ENCODE measurements at places on chromosomes 3 and 15. TPM values are rescaled to one million over a fixed set of nuclear protein-coding genes. Genes with fewer than 3 reads are reported as not detected.

CHDH gene
- 0.71 TPM for total RNA-seq

CPNE4 gene
- total RNA-seq = not detected

SLC12A6 gene
- total RNA-seq = 20.6 TPM

RRP9 gene
- total RNA-seq = 82.7 TPM

SMCO1 gene
- not detected for total RNA-seq

SKOR1 gene
- 0.15 TPM for total RNA-seq

SEC62 gene
- 68.3 TPM for total RNA-seq

STRIT1 gene
- not detected for total RNA-seq

TRH gene
- total RNA-seq = not detected

CKMT1B gene
- not detected for total RNA-seq

NPAP1 gene
- total RNA-seq = not detected

HTR3E gene
- not detected for total RNA-seq

DAZL gene
- total RNA-seq = 0.18 TPM

MORC1 gene
- total RNA-seq = not detected

MAGI1 gene
- total RNA-seq = 0.42 TPM

FOXB1 gene
- 0.33 TPM for total RNA-seq

NPHP3 gene
- 13.9 TPM for total RNA-seq

LDHAL6B gene
- not detected for total RNA-seq

IL20RB gene
- 0.96 TPM for total RNA-seq

MINAR1 gene
- 0.51 TPM for total RNA-seq

SPTSSB gene
- not detected for total RNA-seq

UBAP1L gene
- 3.5 TPM for total RNA-seq

MAP3K13 gene
- 14.1 TPM for total RNA-seq

TUSC7 gene
- total RNA-seq = not detected

ARRDC4 gene
- total RNA-seq = 0.51 TPM

SNTN gene
- total RNA-seq = not detected

SNX22 gene
- total RNA-seq = 0.40 TPM

PLA2G4D gene
- not detected for total RNA-seq

IGDCC3 gene
- not detected for total RNA-seq

KLHL40 gene
- not detected for total RNA-seq

GOLGA8J gene
- total RNA-seq = 0.11 TPM

FBXO40 gene
- not detected for total RNA-seq

IGSF11 gene
- total RNA-seq = not detected

NUSAP1 gene
- 100 TPM for total RNA-seq

CASR gene
- not detected for total RNA-seq

WDR93 gene
- total RNA-seq = not detected

DTX3L gene
- 24.3 TPM for total RNA-seq

All from CD8-positive, alpha-beta memory T cell (primary cell).